Kasumi-1 (cell line): ENCODE measurements at places on chromosomes 13 and 19.

- no peak for DNase-seq
Observed at GRCh38 chr19:35261356-35262100, 7.2 kb upstream of the USF2 start.

- DNase-seq: no peak
Observed at GRCh38 chr19:29630655-29631054, 24.6 kb downstream of the POP4 start.

GRCh38 chr13:52449331-52450011, 963 bp downstream of the VPS36 start:
- no peak for DNase-seq

DNA sequence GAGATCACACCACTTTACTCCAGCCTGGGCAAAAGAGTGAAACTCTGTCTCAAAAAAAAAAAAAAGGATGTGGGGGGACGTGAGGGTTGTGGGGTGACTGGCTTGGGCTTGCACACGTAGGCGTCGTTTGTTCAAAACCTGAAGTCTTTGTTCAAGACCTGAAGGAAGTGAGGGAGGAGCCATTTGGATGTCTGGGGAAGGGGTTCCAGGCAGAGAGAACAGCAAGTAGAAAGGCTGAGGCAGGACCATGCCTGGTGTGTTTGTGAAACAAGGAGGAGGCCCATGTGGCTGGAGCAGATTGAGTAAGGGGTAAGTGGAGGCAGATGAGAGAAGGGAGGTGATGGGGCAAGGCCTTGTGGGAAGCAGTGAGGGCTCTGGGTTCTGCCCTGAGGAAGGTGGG, 27.8 kb downstream of the PIN1 start:
- DNase-seq: no peak

DNA sequence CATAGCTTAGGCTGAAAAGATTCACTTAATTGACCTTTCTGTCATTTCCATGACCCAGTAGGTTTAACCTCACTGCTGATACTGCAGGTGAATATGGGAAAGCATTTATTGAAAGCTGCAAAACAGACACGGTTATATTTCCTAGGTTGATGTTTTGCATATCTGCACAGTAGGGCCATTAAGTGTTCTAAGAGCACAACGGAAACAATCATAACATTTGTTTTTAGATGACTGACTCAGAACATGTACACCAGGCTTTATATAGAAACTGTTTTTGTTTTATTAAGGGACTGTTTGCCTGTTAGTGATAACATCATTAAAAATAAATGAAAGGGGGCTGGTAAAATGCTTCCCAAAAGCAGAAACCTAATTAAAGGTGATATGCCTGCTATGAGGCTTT, 367.8 kb downstream of the DACH1 start:
- DNase-seq: no peak

DNA sequence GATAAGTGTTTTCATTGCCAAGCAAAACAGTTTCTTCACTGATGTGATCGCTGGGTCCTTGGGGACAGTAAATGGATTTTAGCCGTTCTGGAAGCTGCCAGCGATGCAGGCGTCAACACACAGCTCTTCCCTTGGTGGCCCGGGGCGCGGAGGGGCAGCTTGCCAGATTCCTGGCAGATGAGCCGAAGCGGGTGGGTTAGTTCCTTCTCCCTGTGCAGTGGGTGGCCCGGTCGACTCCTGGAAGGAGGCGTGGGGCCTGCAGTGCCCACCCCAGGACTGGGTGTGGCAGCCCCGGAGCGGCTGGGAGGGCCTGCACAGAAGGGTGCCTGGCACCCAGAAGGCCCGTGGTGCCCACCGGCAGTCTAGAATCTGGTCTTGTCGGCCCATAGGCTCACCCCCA, 69.0 kb downstream of the KDM4B start:
- DNase-seq: no peak

DNA sequence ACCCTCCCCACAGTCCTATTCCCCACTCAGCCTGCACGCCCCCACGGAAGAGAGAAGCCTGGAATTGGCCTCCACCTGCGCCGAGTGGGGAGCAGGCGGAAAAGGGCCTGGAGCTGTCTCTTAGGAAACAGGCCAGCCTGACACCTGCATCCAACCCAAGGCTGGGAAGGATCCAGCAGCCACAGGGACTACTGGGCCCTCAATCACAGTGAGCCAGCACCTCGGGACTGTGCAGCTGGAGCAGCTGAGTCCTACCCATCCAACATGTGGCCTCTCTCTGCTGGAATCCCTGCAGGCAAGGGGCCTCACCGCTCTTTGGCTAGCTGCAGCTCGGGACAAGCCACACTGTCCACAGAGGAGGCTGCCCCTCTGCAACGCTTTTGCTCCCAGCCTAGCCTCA, 8.3 kb upstream of the EPHX3 start:
- DNase-seq: no peak

DNA sequence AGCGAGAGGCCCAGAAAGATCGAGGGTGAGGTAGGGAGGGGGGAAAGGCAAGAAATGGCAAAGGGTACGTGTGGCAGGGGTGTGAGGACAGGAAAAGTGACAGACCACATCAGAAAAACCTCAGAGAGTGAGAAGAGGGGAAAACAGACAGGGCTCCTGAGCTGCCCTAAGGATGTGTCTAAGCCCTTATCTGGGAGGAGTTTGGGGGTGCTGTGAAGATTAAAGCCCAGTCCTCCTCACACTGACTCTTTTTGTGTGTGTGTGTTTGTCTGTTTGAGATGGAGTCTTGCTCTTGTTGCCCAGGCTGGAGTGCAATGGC, 703 bp upstream of the PTH2 start:
- DNase-seq: no peak
